ENCODE measurements at places on chromosomes 3 and 15. TPM values are rescaled to one million over a fixed set of nuclear protein-coding genes. Genes with fewer than 3 reads are reported as not detected.

Gene GOLGA6D
- total RNA-seq = not detected

Gene SCG5
- total RNA-seq = 30.9 TPM

Gene UBAP1L
- 2.8 TPM for total RNA-seq

Gene ZKSCAN7
- total RNA-seq = 8.6 TPM

Gene SERINC4
- total RNA-seq = not detected

Gene CD96
- not detected for total RNA-seq

Gene XCR1
- total RNA-seq = not detected

Gene KBTBD8
- 2.9 TPM for total RNA-seq

Gene LTK
- under 0.01 TPM for total RNA-seq

Gene DYNC1LI1
- 41.0 TPM for total RNA-seq

Gene SHF
- 1.5 TPM for total RNA-seq

Gene GMPS
- total RNA-seq = 91.3 TPM

Gene FGD5
- 0.59 TPM for total RNA-seq

Gene DAZL
- not detected for total RNA-seq

Gene ISLR2
- 0.60 TPM for total RNA-seq

Gene OXTR
- total RNA-seq = 31.7 TPM
